Activated CD8-positive, alpha-beta T cell treated with anti-CD3 and anti-CD28 coated beads for 36 hours (primary cell): ENCODE measurements at places on chromosomes 11 and 22. TPM values are rescaled to one million over a fixed set of nuclear protein-coding genes. Genes with fewer than 3 reads are reported as not detected.

The NRGN gene
- total RNA-seq = 5.7 TPM

The TMEM225 gene
- total RNA-seq = not detected

The GSTT2B gene
- total RNA-seq = not detected

The RAB3IL1 gene
- total RNA-seq = not detected

The MPPED2 gene
- total RNA-seq = 0.63 TPM

The DNHD1 gene
- total RNA-seq = 27.5 TPM

The RASGRP2 gene
- 8.2 TPM for total RNA-seq

The TNNT3 gene
- 4.9 TPM for total RNA-seq

The NLRP14 gene
- total RNA-seq = 0.11 TPM

The SF3A1 gene
- 252 TPM for total RNA-seq

The EHF gene
- total RNA-seq = not detected

The TECTA gene
- total RNA-seq = 0.16 TPM

The OR52N4 gene
- total RNA-seq = 1.1 TPM

The SSTR3 gene
- total RNA-seq = 8.5 TPM

The PTPRCAP gene
- 114 TPM for total RNA-seq

The C22orf31 gene
- total RNA-seq = not detected

The FOXR1 gene
- total RNA-seq = not detected

The ANO9 gene
- total RNA-seq = 29.0 TPM

The CDON gene
- 4.0 TPM for total RNA-seq

The SUSD2 gene
- 0.65 TPM for total RNA-seq

The CRYAB gene
- total RNA-seq = not detected

The OR8A1 gene
- not detected for total RNA-seq

The MRGPRX2 gene
- not detected for total RNA-seq

The P2RX3 gene
- total RNA-seq = not detected

The VSTM5 gene
- total RNA-seq = not detected

The HTR3B gene
- total RNA-seq = not detected

The DNAJB7 gene
- not detected for total RNA-seq

The SLC29A2 gene
- total RNA-seq = 11.8 TPM

The MAPK8IP1 gene
- 1.8 TPM for total RNA-seq

The PLXNB2 gene
- 22.1 TPM for total RNA-seq

The MS4A4E gene
- total RNA-seq = not detected

The BIRC3 gene
- 102 TPM for total RNA-seq

The OR52I1 gene
- total RNA-seq = not detected

The MPZL2 gene
- total RNA-seq = 26.2 TPM
